ENCODE measurements at places on chromosomes 11 and 22.

GRCh38 chr11:33997584-33998251 lies 53.8 kb upstream of the CAPRIN1 start:
- no peak for DNase-seq

GRCh38 chr11:123841174-123841573 lies 35.0 kb upstream of the OR6M1 start:
- DNase-seq = no peak

DNA sequence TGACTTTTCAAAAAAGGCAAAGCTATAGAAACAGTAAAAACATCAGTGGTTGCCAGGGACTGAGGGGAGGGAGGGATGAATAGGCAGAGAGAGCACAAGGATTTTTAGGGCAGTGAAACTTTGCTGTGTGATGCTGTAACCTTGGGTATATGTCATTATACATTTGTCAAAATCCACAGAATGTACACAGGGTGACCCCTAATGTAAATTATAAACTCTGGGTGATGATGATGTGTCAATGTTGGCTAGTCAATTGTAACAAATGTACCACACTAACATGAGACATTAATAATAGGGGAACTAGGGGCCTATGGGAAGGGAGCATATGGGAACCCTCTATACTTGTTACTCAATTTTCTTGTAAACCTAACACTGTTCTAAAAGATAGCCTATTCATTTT lies 24.8 kb downstream of the RIBC2 start:
- DNase-seq = no peak

- no peak for DNase-seq
Observed at GRCh38 chr11:16909359-16910035, 104.7 kb downstream of the PLEKHA7 start.

DNA sequence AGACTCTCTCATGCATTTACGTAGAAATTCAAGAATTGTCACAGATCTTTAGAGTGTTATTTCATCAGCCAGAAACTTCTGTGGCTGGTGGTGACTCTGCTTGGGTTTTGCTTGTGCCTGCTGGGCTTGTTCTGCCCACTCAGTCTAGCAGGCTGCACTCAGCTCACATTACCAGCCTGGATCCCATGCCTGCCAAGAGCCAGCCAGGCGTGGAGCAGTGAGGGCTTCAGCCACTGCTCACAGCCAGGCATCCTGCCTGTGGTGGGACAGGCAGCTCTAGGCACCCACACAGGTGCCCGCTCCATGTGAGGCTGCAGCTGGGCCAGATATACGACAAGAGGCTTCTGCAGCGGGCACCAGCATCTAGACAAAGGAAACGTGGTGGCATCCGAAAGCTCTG lies 1213.3 kb upstream of the RAG2 start:
- no peak for DNase-seq

DNA sequence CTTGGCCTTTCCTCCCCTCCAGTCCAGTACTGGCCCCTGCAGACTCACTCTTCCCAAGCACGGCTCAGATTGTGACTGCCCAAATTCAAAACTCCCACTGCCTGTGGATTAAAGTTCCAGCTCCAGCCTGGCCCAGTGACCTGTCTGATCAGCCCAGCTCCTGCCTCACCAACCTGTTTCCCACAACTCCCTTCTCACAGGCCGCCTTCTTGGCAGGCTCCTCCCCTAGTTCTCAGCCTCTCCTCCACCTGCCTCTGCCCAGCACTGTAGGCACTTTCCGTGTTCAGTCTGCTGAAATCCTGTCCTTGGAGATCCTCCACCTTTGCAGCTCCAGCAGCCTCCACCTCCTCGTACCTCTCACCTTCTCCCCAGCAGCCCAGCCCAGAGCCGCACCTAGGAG lies 68.6 kb downstream of the MICAL2 start:
- no peak for DNase-seq

DNA sequence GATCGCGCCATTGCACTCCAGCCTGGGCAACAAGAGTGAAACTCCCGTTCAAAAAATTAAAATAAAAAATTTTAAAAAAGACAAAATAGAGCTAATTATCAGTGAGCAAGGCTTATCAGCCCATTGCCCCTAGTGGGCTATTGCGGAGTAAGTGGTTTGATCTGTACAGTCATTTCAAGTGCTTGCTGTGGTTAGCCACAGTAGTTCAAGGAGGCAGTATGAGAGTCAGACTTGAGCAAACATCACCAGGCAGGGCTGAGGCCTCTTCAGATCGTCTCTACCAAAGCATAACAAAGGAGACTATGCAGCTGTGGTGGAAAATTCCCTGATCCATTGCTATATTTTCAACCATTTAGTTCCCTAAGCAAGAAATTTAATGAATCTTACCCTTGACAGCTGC lies 4.3 kb upstream of the SBF2 start:
- DNase-seq = peak; percentile 52

GRCh38 chr11:41273908-41274307 lies 185.5 kb downstream of the LRRC4C start:
- no peak for DNase-seq

DNA sequence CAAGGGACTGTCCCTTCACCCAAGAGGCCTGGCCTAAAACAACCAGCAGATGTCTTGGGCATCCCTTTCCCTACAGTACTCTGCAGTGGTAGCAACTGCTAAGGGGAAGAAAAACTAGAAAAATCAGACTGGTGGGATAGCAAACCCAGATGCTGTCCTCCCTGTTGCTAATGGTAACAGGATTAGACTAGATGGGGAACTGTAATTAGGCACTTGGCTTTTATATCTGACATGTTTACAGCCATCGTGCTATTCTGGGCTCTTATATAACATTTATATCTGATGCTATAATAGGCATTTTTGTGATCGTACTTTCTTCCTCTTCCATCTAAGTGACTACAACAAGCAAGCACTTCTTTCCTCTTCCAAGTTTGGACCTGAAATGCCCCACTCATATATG lies 316.7 kb downstream of the DLG2 start:
- no peak for DNase-seq

GRCh38 chr11:122145715-122146274 lies 29.8 kb upstream of the BLID start:
- no peak for DNase-seq

DNA sequence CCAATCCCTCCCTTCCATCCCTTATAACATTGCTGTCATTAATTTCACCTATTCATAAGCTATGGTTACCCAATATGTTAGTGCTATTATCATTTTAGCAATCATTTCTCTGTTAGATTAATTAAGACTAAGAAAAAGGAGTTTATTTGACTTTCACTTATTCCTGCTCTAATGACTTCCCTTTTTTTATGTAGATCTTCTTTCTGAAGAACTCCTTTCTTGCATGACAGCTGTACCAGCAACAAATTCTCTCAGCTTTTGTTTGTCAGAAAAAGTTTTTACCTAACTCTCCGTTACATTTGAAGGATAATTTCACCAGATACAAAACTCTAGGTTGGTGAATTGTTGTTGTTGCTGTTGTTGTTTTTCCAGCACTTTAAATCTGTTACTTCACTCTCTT lies 28.6 kb upstream of the OR8B8 start:
- DNase-seq = no peak

- DNase-seq = no peak
Observed at GRCh38 chr11:35096723-35097122, 42.2 kb upstream of the CD44 start.

GRCh38 chr22:16967453-16968217 lies 40.4 kb downstream of the GAB4 start:
- DNase-seq = no peak

- DNase-seq = no peak
Observed at GRCh38 chr22:30056015-30056414, 24.2 kb upstream of the HORMAD2 start.

GRCh38 chr11:76794371-76795289 lies 11.5 kb downstream of the TSKU start:
- no peak for DNase-seq

DNA sequence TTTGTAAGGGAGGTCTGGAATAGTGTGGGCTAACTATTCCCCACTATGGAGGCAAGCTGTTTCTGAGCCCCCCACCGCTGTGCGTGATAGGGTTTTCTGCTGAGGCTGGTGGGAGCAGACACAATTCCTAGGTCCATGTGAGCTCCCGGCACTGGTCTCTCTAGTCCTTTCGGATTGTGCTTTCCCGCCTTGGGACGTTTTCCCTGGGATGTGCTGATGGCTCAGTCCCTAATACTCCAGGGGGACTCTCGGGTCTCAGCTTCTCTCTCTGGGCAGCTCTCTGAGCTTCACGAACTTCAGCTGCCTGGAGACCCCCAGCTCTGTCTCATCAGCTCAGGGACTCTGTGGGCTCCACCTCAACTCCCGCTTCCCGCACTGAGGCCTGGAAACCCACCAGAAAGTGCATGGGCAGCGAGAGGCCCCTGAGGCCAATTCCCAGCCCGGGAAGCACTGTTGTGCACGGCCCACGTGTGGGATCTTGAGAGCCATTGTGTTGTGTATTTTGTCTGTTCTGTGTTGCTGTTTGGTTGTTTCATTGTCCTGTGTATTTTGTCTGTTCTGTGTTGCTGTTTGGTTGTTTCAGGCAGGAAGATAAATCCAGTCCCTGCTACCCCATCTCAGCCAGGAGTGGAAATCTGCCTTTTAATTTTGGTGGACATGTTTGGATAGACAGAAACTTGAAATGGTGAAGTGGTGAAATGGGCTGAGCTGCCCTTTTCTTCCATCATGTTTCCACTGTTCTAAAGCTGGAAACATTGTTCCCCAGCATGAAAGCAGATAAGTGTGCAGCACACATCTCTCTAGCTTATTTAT lies 12.7 kb upstream of the TNNT3 start:
- no peak for DNase-seq

- no peak for DNase-seq
Observed at GRCh38 chr11:92314499-92314898, 89.9 kb downstream of the FAT3 start.

DNA sequence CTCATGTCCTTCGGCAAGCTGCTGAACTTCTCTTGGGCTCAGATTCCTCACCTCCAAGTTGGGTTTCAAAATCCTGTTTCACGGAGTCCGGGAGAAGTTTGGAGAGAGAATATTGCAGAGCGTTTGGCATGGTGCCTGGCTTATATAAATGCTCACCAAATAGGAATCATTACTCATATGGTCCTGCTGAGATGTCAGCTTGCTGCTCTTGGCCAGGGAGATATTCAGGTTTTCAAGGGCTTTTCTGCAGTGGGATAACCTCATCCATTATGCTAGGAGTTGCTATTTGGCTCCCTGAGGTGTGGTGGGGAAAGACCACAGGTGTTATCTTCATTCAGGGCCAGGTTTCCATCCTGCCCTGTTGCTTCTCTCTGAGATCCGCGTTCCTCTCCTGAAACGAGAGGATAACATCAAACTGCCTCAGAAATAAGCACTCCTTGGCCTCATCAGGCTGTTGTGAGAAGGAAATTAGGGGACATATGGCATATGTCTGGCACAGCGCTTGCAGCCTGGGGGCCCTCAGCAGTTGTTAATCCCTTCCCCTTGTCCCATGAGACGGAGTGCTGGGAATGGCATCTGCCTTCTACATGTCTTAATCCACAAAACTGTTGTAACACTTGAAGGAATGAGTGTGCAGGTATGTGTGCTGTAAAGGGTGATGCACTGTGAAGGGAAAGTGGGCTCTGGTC lies 29.9 kb upstream of the ACER3 start:
- DNase-seq = no peak

DNA sequence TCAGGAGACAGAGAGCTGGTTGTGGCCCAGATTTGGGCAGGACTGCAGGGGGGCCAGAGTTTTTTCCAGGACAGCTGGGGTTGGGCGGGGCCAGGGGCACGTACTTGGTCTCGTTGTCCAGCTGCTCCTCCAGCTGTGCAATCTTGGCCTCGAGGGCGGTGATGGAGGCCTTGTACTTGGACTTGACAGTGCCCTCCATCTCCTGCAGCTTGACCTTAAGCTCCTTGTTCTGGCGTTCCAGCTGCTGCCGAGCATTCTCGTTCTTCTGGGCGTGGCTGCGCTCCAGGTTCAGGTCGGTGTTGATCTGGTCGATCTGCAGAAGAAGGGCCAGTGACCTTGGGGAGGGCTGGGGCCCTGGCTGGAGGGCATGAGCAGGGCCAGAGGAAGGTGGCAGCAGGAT lies 32.1 kb downstream of the APOL1 start:
- DNase-seq = no peak

DNA sequence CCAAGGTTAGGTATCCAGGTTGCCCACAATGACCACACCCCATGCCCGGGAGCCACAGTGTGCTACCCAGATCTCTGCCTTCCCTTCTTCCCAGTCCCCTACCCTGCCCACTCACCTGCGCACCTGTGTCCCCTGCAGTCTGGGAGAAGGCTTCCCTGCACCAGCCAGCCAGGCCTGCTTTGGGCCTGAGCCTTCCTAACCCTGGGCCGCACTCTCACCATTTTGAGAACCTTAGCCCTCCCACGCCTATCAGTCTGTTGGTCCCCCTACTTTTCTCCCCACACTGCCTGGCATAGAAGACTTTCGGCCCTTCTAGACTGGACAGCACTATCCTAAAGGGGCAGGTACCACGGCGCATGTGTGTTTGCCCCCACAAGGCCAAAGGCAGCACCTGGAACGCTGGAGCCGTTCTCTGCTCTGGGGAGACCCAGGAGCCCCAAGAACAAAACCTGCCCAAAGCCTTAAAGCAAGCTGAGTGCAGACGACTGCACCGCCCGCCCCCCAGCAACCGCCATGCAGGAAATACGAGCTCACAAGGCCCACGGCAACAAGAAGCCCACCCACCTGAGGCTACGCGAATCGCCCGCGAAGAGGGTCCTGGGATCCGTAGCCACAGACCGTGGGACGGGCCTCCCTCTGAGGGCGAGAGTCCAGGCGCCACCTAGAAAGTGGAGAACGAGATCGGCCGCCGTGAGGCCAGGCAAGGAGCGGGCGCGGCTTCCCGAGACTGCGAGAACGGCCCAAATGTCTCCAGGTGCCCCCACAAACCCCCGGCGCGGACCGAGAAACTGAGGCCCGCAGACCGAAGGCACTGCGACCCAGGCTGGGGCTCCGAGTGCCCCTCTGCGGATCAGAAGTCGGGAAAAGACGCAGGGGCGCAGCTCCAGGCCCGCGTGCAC lies 546 bp downstream of the GNB1L start:
- peak; percentile 22 for DNase-seq

GRCh38 chr11:118998388-118998717 lies 415 bp downstream of the CENATAC start:
- DNase-seq = no peak

All from stimulated activated naive CD8-positive, alpha-beta T cell treated with anti-CD3 and anti-CD28 coated beads, Interleukin-15, Interleukin-2, amounts not matched to agents 100 U/mL and 50 U/mL, for 24 hours (primary cell).